HEK293T (cell line): ENCODE measurements at places on chromosomes 5 and 9.

- DNase-seq: no peak
Measured at GRCh38 chr5:34526682-34527305, 129.3 kb upstream of the RAI14 start.

DNA sequence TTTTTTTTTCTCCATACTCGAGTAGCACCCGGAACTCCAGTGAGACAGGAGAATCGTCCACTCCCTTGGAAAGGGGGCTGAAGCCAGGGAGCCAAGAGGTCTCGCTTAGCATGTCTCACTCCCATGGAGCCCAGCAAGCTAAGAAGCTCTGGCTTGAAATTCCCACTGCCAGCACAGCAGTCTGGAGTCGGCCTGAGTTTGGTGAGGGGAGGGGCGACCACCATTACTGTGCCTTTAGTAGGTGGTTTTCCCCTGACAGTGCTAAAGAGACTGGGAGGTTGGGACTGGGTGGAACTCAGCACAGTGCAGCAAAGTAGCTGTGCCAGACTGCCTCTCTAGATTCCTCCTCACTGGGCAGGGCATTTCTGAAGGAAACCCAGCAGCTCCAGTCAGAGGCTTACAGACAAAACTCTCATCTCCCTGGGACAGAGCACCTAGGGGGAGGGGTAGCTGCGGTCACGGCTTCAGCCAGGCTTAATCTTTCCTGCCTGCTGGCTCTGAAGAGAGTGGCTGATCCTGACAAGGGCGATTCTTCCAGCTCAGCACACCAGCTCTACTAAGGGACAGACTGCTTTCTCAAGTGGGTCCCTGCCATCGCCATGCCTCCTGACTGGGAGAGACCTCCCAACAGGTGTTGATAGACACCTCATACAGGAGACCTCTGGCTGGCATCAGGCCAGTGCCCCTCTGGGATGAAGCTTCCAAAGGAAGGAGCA is 414.5 kb upstream of the ZNF608 start:
- DNase-seq: no peak

DNA sequence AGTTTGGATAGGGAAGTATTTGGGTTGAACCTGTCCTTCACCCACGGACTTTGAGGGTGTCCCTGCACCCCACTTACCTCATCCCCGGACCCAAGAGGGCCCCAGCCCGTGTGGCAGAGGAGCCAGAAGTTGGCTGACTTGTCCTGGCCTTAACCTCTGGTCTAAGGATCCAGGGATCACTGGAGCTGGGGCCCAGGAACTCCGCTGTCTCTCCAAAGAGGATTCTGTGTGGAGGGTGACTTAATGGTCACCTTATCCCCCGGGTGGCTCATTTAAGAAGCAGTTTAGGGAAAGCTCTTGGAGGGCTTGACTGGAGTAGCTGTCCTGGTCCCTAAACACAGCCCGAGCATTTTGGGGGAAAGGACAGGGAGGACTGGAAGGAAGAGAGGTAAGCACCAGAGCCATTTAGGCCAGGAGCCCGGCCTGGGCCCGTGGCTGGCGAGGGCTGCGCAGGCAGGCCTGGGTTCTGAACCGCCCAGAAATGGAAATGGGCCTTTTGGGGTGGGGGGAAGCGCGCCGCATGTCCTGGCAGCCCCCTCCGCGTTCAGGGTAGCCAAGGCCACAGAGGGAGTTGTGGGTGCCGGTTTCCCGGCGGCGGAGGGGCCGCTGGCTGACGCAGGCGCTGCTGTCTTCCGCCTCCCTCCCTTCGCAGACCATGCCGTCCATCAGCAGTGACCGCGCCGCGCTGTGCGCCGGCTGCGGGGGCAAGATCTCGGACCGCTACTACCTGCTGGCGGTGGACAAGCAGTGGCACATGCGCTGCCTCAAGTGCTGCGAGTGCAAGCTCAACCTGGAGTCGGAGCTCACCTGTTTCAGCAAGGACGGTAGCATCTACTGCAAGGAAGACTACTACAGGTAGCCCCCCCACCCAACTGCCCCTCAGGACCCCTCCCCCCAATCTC is 2.0 kb downstream of the LHX2 start:
- DNase-seq: no peak

GRCh38 chr5:155750571-155750970 is 576.4 kb upstream of the SGCD start:
- no peak for DNase-seq

- DNase-seq: peak; percentile 27
Measured at GRCh38 chr5:79702606-79703380, 13.2 kb downstream of the CMYA5 start.

GRCh38 chr9:21023861-21024260 is 7.6 kb downstream of the HACD4 start:
- no peak for DNase-seq

DNA sequence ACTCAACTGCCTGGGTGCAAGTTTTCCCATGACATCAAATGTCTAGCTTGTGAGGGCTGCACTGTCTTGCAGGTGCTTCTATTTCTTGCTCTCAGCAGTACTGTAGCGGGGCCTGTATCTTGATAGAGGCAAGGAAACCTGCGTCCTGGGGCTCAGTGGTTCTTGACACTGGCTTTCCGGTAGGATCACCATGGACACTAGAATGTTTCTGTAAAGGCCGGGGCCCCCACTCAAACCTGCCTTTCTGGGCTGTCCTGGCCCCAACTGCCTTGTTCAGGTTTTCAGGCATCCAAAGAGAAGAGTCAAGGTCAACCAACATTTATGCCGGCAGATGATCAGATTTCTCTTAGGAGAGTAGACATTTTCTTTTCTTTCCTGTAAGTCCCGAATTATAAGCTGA is 26.7 kb upstream of the TENT4A start:
- no peak for DNase-seq

DNA sequence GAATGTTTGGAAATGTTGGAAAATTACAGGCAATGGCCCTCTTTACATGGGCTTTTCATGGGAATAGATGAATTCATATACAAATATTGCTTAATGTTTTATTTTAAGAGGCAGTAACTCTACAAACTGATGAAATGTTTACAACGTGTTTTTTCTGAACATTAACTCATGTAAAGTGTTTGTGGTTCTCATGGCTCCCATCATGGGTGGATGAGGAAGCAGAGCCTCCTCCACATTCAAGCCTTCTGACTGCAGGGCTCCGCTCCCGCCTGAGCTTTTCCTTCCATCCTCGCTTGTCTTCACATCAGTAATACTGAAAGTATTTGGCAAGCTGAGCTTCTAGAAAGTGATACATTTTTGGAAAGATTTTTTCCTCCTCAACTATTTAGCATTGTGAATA is 204.2 kb downstream of the ARHGAP26 start:
- no peak for DNase-seq

DNA sequence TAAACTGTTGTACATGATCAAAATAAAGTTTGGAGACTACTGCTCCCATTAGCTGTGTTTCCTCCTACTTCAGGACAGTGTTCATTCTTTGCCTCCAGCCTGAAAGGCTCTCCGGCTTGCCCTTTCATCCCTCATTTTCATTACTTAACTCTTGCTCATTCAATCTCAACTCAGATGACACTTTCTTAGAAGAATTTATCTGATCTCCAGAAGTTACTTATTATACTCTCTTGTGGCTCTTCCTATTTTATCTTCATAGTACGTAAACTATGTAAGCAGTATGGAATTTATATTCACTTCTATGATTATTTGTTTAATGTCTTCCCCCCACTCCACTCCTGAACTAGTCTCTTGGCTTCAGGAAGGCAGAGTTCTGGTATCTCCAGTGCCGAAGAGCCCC is 1737.9 kb upstream of the C9orf72 start:
- no peak for DNase-seq

- no peak for DNase-seq
Measured at GRCh38 chr9:71685394-71685793, 82.9 kb downstream of the CEMIP2 start.

DNA sequence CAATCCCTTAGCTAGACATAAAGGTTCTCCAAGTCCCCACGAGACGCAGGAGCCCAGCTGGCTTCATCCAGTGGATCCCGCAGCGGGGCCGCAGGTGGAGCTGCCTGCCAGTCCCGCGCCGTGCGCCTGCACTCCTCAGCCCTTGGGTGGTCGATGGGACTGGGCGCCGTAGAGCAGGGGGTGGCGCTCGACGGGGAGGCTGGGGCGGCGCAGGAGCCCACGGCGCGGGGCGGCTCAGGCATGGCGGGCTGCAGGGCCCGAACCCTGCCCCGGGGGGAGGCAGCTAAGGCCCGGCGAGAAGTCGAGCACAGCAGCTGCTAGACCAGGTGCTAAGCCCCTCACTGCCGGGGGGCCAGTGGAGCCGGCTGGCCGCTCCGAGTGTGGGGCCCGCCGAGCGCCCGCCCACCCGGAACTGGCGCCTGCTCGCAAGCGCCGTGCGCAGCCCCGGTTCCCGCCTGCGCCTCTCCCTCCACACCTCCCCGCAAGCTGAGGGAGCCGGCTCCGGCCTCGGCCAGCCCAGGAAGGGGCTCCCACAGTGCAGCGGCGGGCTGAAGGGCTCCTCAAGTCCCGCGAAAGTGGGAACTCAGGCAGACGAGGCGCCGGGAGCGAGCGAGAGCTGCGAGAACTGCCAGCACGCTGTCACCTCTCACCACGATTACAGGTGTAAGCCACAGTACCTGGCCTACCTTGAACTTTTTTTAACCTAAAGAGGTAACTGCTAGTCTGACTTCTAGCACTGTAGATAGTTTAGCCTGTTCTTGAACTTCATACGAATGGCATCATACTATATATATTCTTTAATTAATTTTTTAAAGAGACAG is 35.5 kb downstream of the PTGS1 start:
- DNase-seq: no peak

DNA sequence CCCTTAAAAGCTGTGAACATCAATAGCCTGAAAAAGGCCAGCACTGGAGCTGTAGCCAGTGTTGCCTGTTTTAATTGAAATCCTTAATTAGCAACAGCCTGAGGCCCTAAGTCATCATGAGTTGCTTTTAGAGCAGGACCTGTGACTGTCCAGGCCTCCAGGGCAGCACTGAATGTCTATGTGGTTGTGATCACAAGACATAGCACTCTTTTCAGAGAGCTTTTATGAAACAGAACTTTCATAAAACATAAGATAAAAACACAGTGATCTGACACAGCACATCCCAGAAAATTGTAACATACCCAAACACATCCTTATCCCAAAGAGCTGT is 85.5 kb upstream of the MYO10 start:
- DNase-seq: no peak

- no peak for DNase-seq
Measured at GRCh38 chr5:19988457-19988856, 457 bp upstream of the CDH18 start.

GRCh38 chr5:157581901-157582300 is 6.3 kb upstream of the ADAM19 start:
- DNase-seq: no peak

DNA sequence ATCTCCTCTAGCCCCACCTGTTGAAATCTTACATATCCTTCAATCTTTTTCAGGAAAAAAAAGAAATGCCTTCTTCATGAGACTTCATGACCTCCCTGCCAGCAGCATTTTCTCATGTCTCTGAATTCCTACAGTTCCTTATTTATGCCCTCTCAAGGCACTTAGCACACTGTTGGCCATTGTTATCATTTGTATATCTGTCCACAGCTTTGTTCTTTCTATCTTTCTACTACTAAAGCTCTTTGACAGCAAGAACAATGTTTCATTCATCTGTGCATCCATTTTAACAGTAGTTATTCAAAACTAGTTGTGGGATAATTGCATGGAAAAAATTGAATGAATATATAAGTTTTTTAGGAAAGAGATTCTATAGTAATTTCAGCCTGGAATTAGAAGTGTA is 20.9 kb upstream of the GZMA start:
- no peak for DNase-seq

- peak; percentile 35 for DNase-seq
Measured at GRCh38 chr9:124504530-124505005, 2.6 kb downstream of the NR5A1 start.

DNA sequence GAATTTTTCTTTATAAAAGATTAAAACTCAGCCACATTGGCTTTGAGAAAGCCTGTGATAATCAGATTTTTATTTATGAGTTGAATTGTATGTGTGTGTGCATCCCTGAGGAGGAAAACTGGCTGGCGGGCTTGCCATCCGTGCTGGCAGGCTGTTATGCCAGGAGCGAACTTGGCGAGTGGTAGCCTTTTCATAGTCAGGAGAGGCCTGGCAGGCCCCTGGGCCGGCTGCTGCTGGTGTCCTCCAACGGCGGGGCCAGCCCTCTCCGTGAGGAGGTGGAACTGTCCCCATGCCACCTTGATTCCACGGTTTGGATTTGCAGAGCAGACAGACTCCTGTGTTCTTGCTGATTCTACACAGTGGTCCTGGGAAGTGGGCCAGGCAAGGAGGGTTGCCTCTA is 43.3 kb downstream of the ZNF618 start:
- no peak for DNase-seq

DNA sequence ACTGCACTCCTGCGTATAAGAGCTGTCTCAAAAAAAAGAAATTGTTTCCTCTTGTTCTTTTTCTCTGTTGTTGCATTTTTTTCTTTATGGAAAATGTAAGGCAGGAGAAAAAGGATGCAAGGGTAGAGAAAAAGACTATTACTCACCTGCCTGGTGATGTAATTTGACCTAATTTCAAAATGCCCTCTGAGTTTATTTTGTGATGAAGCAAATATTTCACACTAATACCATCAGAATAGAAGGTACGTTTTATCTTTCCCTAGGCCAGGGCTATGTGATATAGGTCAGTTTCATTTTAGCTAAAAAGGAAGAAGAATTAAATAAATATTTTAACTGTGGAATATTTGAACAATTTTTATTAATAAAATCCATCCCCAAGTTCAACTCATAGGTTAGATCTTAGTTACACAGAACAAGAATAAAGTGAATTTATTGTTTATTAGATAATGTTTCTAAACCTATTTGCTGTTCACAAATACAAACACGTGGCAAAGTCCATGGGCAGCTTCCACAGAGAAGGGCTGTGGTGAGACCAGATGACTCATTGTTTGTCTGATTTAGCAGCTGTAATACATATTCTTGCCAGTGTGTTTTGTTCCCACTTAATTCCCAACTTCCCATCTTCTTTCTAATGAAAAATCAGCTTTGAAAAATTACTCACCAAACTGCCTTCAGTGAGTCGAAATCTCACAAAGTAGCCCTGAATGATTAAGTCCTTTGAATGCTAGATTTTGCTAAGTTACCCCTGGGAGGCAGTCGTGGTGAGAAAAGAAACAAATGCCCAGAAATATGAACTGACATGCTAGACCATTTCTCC is 52.8 kb upstream of the CCDC112 start:
- DNase-seq: no peak

GRCh38 chr9:81565609-81566008 is 123.7 kb downstream of the TLE1 start:
- no peak for DNase-seq

GRCh38 chr9:135830496-135830895 is 76.8 kb downstream of the CAMSAP1 start:
- DNase-seq: no peak

GRCh38 chr5:89991592-89991991 is 418.0 kb downstream of the CETN3 start:
- DNase-seq: no peak

DNA sequence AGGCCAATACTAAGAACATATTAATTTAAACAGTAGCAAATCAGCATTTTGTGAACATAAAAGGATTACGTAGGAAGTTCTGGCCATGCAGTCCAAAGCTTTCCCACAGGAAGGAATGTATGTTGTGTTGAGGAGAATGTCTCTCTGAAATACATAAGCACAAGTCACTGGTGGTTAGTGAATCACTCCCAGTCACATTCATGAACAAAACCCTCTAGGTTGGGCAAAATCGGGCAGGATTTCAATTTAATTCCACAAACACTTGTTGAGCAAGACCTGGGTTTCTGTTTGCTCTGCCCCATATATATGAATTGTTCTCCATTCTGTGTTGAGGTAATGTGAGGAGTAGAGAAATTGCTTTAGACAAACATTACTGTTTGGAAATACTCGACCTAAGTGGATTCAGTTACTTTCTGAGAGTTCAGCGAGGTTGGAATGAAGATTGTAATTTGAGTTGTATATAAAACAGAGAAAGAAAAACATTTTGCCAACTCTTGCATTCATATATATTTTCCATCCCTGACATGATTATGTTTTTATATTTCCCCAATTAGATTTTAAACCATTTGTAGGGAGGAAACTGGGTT is 127.6 kb upstream of the RPS23 start:
- DNase-seq: no peak
